ENCODE measurements at places on chromosomes 3 and 15.
A peak's percentile ranks its signal among the peaks of the same experiment; 100 is the strongest.

DNA sequence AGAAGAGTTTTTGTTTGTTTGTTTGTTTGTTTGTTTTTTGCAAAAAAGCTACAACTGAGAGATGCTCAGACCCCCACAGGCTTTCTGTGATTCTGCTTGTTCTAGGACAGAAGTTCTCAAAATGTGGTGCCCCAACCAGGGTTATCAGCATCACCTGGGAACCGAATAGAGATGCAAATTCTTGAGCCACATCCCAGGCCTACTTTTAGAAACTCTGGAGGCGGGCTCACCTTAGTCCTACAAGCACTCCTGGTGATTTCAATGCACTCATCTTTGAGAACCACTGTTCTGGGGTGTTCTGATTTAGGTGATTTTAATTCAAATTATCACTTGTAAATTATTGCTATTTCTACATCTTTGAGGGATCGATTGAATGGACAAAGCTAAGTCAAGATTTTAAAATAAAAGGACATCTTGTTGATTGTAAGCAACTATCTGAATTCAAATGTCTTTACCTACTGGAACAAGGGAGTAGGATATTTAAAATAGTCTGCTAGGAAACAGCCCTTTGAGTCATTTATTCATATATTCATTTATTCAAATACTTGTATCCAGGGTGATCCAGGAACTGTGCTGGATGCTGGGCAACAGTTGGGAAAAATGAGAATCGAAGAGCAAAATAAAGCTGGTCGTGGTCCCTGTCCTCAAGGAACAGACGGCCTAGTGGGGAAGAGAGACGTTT, 44.7 kb upstream of the CADPS start:
- DNase-seq = no peak

DNA sequence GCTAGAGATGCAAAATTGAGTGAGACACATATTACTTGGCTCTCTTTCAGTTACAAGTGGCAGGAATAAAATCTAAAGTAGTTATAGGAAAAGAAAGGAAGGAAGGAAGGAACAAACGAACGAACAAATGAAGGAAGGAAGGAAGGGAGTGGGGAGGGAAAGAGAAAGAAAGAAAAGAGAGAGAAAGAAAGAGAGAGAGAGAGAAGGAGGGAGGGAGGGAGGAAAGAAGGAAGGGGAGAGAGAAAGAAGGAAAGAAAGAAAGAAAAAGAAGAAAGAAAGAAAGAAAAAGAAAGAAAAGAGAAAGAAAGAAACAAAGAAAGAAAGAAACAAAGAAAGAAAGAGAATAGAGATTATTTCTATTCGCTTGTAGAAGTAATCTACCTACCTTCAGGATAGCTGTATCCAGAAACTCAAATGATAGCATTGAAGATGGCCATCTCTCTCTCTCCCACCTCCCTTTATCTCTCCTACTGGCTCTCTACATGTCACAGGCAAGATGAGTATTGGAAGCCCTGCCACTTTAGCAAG, 229.7 kb upstream of the TLE3 start:
- DNase-seq = no peak

DNA sequence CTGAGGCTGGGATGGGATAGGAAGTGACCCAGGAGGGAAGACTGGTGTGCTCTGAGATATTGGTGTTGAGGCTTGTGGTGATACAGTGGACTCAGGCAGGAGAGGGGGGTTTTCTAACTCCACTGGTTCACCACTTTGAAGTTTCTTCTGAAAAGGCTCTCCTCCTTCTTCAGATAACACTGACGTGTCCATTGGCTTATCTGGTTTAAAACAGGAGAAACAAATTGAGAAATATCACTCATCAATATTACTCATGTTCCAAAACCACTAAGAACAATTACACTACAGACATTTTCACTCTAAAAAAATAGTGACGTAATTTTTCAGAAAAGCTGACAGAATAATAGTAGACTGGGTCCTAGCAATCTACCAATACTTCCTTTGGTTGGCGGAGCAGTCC, 23.1 kb downstream of the TP53BP1 start:
- no peak for DNase-seq

GRCh38 chr3:110755345-110755744, 316.3 kb upstream of the NECTIN3 start:
- no peak for DNase-seq

GRCh38 chr15:46312133-46312740, 677.4 kb downstream of the SQOR start:
- DNase-seq = no peak

GRCh38 chr3:128824132-128824850, 55.1 kb upstream of the ACAD9 start:
- no peak for DNase-seq

DNA sequence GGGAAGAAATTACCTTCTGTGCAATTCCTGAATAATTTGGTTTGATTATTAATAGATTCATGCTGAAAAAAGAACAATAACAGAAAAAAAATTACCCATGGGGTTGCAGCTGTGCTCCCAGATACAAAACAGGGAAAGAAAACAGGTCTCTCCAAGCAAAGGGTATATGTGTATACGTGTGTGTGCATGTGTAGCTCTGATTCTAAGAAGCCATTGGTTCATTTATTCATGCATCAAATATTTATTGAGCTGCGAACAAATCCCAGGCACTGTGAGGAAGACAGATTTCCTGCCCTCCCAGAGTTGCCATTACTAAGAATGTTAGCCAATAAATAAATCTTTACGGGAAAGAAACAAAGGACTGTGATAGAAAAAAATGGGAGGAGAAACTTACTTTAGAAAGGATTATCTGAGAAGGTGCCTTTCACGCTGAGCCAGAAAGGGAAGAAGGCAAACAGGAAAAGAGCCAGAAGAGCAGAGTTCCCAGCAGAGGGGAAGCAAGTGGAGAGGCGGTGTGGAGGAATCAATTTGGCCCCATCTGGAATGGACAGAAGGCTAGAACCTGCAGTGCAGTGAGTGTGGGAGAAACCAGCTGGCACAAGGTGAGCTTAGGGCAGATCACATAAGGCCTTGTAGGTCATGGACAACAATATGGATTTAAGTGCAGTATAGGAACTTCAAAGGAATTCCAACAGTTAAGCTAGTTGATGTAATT, 20.7 kb downstream of the CHL1 start:
- DNase-seq = no peak

DNA sequence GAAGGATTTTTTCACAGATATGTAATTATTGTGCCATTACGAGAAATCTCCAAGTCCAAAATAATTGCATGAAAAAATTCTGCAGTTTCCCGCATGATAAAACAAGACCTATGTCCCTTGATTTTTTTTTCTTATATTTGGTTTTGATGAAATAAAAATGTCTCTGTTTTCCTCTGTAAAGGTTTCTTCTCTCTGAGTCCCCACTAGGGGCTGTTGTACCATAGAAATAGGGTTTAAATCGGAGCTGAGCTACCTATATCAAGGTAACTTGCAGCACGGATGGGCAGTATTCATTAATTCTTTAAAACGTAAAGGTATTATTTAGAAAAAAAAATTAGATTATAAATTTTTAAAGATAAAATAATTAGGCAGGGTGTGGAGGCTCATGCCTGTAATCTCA, 66.6 kb upstream of the IGF1R start:
- DNase-seq = no peak

GRCh38 chr15:72117486-72118016, 399 bp downstream of the MYO9A start:
- peak; percentile 39 for DNase-seq

DNA sequence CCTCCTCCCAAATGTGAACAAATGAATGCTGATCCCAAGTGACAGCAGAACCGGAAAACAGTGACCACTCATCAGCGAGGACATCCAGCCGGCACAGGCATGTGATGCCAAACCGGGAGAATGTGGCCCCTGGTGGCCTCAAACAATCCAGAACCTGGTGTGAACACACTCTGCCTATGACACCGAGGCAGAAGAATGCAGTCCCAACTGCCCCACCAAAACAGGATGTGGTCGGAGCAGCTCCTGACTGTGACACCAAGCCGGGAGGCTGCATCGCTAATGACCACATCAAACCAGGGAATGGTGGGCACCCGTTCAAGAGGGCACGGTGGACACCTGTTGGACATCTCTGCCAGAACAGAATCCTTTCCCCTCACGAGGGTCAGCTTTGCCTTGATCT, 15.4 kb downstream of the SCN5A start:
- DNase-seq = no peak

- DNase-seq = no peak
These were observed 376.4 kb upstream of the GBE1 start for GRCh38 chr3:82137861-82138260.

DNA sequence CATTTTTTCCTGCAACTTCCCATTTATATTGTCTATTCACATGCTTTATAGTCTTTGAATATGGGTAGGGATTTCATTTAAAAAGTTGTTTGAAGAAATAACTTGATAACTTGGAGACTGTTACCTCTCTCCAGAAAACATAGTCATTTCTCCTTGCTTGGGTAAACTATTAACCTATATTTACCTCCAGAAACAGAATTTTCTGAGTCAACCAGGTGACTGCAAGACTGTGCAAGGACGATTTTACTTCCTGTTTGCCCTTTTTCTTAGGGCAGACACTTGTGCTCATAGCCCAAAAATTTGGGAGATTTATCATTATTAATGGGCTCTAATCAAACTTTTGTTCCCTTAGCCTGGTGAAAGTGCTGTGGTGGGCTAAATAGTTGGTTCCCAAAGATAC, 14.3 kb upstream of the MOBP start:
- no peak for DNase-seq

DNA sequence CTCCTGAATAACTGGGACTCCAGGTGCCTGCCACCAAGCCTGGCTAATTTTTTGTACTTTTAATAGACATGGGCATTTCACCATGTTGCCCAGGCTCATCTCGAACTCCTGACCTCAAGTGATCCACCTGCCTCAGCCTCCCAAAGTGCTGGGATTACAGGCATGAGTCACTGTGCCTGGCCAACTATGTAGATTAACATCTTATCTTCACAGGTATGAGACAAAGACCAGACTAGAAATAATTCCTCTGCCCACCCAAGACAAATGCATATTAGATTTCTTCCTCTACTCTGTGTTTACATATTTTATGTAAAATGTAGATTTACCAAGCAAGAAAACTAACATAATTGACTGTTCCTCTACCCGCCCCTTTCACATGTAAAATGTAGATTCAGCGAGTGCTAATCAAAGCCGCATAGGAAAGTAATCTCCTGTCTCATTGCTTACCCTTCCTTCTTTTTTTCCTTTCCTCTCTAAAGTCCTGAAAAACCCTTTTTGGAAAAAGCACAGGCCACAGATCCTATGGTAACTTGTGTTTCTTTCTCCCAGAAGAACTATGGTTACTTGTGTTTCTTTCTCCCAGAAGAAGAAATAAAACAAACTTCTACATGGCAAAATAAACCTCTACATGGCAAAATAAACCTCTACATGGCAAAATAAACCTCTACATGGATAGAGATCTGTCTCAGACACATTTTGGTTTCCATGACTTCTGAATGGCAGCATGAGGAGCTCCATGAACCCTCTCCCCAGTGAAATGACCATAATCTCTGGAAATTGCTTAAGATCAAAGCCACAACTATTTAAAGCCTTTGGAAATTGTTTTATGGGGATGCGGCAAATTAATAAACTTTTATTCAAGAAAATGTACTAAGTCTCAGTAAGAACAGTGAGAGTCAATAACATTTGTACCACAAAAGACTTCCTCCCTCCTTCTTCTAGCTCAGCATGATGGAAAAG, 9.1 kb upstream of the ABHD2 start:
- DNase-seq = no peak

- no peak for DNase-seq
These were observed 140.0 kb upstream of the KLHL25 start for GRCh38 chr15:85934691-85935090.

DNA sequence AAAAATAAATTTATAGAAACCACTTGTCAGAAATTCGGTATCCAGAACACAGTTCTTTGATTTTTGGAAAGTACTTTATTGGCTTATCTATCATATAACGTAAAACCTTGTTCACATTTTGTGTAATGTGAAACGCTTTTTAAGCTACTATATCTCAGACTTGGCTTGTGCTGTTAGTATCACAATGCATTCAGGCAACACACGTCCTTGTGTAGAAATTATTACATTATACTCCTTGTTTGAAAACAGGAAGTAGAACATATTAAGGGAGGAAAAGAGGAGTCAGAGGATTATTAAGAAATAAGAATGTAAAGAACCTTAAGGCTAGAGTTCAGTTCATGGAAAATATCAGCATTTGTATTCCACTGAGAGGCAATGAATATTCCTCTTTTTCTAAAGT, 1.6 kb downstream of the DNAJC13 start:
- DNase-seq = no peak

- no peak for DNase-seq
These were observed 37.7 kb upstream of the CCR2 start for GRCh38 chr3:46316206-46316605.

DNA sequence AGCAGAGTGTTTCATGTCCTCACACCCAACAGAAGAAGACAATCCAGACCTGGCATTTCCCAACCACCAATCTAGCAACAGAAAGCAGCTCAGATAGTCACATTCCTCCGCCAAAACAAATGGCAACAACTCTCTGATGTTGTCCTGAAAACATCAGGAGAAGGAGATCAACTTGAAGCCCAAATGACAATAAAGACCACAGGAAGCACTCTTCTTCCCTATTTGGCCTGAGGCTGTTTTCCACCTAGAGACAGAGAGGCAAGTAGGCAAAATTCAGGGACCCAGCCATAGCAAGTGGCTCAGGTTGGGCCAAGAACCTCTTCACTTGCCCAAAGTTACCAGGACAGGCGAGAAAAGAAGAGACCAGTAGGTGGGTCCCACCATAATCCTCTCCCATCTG, 35.0 kb downstream of the ZNF148 start:
- no peak for DNase-seq

GRCh38 chr3:161273589-161274218, 52.6 kb downstream of the NMD3 start:
- DNase-seq = no peak

GRCh38 chr3:186383026-186383993, 21.3 kb upstream of the DGKG start:
- DNase-seq = no peak

GRCh38 chr15:51814606-51815005, 14.8 kb upstream of the TMOD3 start:
- DNase-seq = no peak

GRCh38 chr3:16119887-16120286, 54.6 kb upstream of the GALNT15 start:
- no peak for DNase-seq

GRCh38 chr3:46947981-46948791, 28.4 kb downstream of the CCDC12 start:
- DNase-seq = peak; percentile 53

DNA sequence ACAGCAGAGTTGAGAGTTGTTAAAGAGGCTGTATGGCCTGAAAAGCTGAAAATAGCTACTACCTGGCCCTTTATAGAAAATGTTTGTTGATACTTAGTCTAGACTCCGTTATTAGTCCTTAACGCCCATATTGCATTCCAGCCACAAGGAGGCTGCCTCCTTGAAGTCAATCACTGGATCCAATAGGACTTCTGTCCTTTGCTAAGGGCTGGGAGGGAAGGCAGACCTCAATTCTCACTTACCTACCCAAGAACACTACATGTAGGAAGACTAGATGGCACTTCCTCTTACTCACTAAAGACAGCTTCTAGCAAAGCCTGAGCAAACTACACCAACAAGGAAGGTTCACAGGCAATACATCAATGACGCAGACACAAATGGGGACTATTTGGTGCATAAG, 139.5 kb upstream of the HACD2 start:
- no peak for DNase-seq

GRCh38 chr15:48888191-48888590, 10.3 kb downstream of the EID1 start:
- no peak for DNase-seq

GRCh38 chr3:39038165-39038564, 13.6 kb downstream of the SCN11A start:
- no peak for DNase-seq

Measured in stimulated activated CD8-positive, alpha-beta memory T cell treated with anti-CD3 and anti-CD28 coated beads, Interleukin-2, amount 100 ng/mL, for 1 hour (primary cell).